ENCODE measurements at places on chromosomes 1 and 21. TPM values are rescaled to one million over a fixed set of nuclear protein-coding genes. Genes with fewer than 3 reads are reported as not detected.

- H3K4me1 ChIP-seq: peaks cover 8% of the 10 kb centered on the region
- DNase-seq: no peak
- peak overlapping the region; percentile 10 for H3K27ac ChIP-seq
- no peak overlapping the region for H3K4me3 ChIP-seq
Observed at GRCh38 chr1:39452540-39452939, 38.9 kb upstream of the BMP8A start.

FCER1A gene
- not detected for total RNA-seq

- no peaks in the 10 kb centered on the region for H3K27me3 ChIP-seq
- peaks cover 2% of the 10 kb centered on the region for H3K4me1 ChIP-seq
- no peak overlapping the region for H3K27ac ChIP-seq
- H3K4me3 ChIP-seq: no peak overlapping the region
- H3K36me3 ChIP-seq: 0 out of 2 replicates have a peak, but pooled peaks cover 2% of the 10 kb centered on the region
Observed at GRCh38 chr1:236148470-236148845, 6.1 kb downstream of the GPR137B start.

- H3K27me3 ChIP-seq: no peaks in the 10 kb centered on the region
- DNase-seq: no peak
- no peak overlapping the region for H3K4me3 ChIP-seq
- H3K4me1 ChIP-seq: peaks cover 4% of the 10 kb centered on the region
- no peaks in the 10 kb centered on the region for H3K36me3 ChIP-seq
- H3K27ac ChIP-seq: no peak overlapping the region
Observed at GRCh38 chr1:222124602-222125001, 382.7 kb upstream of the DUSP10 start.

All from IMR-90 (cell line).